ENCODE measurements at places on chromosomes 11 and 22.

- DNase-seq = no peak
These were observed 15.1 kb upstream of the CEP295 start for GRCh38 chr11:93646399-93646798.

- no peak for DNase-seq
These were observed 56.1 kb downstream of the HSD17B12 start for GRCh38 chr11:43736502-43737200.

GRCh38 chr11:74826901-74827300 is 78.3 kb downstream of the RNF169 start:
- no peak for DNase-seq

GRCh38 chr11:67636962-67637361 is 2.6 kb downstream of the TBX10 start:
- DNase-seq = no peak

DNA sequence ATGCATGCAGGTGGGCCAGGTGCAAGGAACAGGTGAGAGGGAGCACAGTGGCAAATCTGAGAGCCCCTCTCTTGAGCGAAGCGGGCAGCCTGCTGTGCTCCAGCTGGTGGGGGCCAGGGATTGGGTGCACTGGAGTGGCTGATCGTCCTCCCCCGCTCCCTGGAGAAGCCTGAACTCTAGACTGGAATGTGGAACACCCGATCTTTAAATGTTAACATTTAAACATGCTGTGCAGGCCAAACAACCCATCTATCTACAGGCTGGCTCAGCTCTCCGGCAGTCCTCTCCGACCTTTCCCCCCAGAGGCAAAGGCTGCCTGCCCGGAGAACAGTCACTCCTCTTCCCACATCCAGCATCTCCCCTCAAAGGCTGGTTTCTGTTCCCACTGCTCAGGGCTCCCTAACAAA is 5.1 kb downstream of the MRGPRF start:
- DNase-seq = no peak

GRCh38 chr11:104967534-104968354 is 630 bp downstream of the CASP4 start:
- DNase-seq = no peak

DNA sequence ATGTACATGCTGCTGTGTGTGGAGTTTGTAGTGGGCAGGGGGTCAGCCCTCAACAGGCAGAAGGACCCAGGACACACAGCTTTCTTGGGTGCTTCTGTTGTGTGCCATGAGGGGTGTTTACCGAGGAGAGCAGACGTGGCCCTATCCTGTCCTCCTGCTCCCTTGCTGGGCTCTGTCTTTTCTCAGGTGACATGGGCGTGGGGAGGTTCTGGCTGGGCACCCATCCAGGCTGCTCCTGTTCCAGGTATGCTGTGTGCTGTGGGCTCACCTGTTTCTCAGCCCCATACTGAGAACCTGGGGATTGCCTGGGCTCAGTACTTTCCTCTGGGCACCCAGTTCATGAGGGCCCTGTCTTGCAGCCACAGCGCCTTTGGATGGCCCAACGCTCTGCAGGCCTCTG is 23.3 kb downstream of the MICALL1 start:
- DNase-seq = no peak

GRCh38 chr11:66090288-66090687 is 20.2 kb downstream of the PACS1 start:
- DNase-seq = no peak

DNA sequence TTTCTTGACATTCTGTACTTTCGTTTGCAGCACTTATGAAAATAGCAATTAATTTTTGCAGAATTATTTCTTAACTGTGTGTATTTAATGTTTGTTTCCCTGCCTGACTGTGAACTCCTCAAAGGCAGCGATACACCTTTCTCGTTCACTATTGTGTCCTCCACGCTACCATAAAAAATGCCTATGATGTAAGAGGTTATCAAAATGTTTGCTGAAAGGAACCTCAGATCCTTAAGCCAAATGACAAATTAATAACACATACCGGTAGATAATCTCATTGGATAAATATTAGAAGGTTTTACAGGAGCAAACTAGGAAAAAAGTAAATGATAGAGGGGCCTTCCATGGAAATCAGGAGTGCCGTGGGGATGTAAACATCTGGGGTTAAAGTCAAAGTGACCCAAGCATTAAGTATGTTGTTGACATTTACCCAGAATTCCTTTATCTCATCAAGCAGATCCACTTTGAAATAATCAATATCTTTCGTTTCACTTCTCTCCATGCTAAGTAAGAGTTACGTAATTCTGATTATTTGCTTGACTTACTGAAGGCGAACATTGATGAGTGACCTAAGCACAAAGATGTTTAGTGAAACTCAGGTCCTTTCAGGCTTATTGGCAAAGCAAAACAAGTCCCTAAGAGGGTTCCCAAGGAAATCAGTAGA is 2.6 kb upstream of the OOSP3 start:
- DNase-seq = no peak

DNA sequence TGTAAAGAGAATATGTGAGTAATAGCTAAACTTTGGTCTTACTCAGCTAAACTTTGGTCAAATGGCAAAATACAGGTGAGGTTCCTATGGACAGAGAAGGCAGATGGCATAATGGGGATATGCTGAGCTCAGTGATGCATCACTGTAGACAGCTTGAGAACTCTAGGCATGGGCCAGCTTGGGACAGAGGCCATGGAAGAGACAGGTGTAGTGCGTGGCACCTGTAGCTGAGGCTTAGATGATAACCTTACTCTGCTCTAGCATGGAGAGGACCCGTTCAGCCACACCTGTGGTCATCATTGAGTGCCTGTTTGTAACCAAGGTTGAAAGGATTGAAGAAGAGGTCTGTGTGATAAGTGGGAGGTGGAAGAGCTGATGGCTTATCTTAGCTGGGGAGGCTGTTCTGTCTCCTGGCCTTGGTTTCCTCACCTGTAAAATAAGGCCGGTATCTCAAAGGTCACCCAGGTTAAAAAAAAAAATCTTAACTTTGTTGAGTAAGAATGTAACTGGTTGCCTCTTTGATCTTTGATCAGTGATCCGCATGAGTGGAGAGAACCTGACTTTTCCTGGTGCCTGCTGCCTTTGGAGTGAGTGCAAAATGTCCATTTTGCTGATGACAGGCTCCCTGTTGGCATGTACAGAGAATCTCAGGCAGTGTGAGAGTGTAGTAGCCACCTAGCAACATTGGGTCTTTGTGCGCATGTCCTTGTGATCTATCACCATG is 48.6 kb downstream of the ZNRF3 start:
- DNase-seq = no peak

DNA sequence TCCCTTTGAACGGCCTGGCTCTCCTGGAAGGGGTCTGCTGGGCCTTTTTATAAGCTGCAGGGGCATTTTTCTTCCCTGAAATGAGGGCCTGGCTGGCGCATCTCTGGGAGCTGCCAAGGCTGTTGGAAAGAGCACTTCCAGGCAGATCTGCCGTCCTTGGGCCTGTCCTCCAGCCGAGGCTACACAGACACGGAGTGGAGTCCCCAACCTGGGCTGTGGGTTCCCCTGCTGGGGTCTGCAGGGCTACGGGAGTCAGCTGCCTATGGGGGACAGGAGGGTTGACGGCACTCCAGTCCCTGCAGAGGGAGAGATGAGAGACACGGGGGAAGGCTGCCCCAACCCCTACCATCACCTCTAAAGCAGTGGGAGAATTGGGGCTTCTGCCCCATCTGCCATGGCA is 606.6 kb downstream of the TBC1D22A start:
- no peak for DNase-seq

DNA sequence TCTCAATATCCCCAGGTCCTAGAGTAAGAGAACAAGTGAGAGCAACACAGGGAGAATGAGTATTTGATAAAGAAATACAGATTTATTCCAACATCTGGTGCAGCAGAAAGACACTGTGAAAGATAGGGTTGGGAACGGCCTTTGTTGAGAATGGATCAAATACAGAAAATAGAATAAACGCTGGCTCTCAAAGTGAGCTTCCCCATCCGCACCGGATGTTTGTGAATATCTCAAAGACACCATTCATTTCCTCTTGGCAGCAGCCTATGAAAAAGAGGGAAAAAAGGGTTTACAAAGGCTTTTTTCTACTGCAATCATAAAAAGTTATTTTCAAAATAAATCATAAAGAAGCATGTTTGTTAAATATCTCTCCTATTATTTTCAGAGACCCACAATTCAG is 279.3 kb downstream of the CASP12 start:
- DNase-seq = no peak

DNA sequence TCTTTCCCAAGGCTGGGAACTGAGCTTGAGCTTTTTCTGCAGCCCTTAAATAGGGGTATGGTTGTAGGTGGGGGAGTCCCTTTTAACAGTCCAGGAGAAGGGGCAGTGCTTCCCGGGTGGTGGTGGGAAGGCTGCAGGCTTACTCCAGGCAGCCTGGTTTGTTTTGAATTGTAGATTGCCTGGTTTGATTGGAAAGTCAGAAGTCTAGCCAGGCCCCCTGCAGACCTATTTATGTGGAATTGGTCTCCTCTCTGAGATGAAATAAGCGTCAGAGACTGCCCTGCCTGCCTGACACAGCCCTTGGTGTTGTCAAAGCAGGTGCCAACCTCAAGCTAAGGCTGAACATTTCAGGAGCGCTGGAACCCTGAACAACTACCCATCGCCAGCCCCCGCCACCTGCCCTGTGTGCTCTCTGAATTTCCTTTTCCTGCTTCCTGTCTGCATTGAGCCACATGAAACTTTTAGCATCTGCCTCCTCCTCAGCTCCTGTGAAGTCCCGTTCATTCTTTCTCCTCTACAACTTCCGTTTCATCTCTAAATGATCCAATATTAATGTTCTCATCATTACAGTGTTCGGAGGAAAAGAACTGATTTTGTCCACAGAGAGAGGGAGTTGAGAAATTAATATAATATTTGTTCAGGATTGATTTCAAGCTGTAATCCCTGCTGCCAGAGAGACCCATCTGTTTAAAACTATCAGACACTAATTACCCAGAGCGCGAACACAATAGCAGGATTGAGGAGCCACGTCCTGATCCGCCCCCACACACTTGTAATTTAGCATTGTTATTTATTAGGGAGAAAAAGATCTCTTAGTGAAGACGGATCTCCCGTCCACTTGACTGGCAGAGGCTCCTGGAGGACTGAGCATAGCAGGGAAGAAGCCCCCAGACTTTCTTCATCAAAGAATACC is 136.5 kb downstream of the TRIM29 start:
- DNase-seq = no peak

- no peak for DNase-seq
These were observed 46.1 kb downstream of the MYH9 start for GRCh38 chr22:36341640-36342041.

DNA sequence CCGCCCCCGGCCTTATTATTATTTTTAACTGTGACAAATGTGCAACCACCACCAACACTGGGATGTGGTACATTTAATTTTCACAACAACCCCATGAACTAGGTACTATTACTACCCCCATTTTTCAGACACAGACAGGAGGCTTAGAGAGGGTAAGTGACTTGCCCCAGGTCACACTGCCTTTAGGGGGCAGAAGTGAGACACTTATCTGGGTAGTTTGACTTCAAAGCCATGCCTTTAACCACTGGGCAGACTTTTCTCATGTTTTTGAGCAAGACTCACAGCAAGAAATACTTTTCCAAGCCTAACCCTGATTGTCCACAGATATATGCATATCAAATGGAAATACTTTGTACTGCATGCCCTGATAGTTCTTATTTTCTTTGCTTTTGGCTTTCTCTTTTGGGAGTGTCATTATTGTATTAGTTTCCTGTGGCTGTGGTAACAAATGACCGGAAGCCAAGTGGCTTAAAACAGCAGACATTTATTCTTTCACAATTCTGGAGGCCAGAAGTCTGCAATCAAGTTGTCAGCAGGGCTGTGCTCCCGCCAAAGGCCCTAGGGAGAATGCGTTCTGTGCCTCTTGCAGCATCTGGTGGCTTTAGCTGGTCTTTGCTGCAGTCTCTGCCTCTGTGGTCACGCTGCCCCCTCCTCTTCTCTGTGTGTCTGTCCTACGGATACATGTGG is 110.8 kb downstream of the GRIK4 start:
- no peak for DNase-seq

GRCh38 chr11:9285850-9286587 is 20.9 kb upstream of the DENND5A start:
- DNase-seq = no peak

- DNase-seq = no peak
These were observed 37.8 kb downstream of the ARRB1 start for GRCh38 chr11:75313513-75314272.

- no peak for DNase-seq
These were observed 10.4 kb downstream of the SREBF2 start for GRCh38 chr22:41842996-41843970.

DNA sequence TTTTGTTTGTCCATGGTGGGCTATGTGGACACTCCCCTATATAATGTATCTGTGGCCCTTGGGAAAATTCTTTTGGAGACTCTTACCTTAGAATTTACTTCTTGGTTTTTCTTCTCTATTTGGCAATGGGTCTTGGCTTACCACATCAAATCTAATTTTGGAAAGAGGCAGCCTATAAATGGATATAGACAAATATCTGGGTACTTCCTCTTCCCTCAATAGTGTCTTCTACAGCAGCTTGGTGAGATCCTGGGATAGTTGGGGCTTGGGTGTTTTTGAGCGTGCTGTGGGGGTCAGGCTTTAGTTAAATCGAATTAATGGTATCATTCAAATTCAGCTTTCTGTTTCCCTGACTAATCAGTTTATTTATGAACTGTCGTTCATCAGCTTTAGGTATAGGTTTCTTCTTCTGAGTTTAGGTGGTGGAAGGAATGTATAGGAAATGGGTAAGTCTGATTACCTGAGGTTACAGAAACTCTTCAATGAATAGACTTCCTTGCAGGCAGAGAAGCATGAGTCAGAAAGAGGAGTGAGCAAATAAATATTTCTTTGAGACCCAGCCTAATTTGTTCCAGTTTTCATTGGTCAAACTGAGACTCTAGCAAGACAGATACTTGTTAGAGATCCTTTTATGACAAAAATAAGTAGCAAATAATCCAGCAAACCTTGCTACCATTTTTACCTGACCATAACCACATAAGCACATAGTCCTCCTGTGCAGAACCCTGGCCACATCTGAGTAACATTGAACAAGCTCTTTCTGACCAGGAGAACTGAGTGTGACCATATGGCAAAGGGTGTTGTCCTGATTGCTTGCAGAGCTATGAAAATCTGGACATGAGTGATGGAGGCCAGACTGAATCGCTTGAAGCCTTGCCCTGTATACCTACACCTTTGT is 68.6 kb upstream of the SORL1-AS1 start:
- DNase-seq = no peak

- DNase-seq = peak; percentile 63
These were observed 75.9 kb upstream of the PRR5 start for GRCh38 chr22:44625981-44626687.

DNA sequence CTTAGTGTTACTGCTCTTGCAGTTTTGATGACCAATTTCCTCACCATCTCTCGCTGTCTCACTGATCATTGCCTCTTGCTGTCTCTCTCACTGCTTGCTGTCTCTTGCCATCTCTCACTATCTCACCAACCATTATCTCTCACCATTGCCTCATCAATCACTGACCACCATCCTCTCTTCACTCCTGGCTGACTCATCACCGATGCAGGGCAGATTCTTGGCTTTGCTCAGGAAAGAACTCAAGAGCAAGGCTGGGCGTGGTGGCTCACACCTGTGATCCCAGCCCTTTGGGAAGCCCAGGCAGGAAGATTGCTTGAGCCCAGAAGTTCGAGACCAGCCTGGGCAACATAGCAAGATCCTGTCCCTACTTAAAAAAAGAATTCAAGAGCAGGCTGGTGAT is 66.3 kb upstream of the SYN3 start:
- no peak for DNase-seq
